ENCODE measurements at places on chromosomes 13 and 19. TPM values are rescaled to one million over a fixed set of nuclear protein-coding genes. Genes with fewer than 3 reads are reported as not detected.

- DNase-seq, result no peak
Observed at GRCh38 chr19:1177322-1178114, 3.5 kb upstream of the SBNO2 start.

Gene ZNF763
- 6.0 TPM for total RNA-seq

- no peak for DNase-seq
Observed at GRCh38 chr19:10001899-10002298, 8.4 kb downstream of the COL5A3 start.

GRCh38 chr13:52738719-52739467 is 727 bp downstream of the CNMD start:
- DNase-seq, result no peak

Gene GPR12
- 25.2 TPM for total RNA-seq

Gene ATP8B3
- total RNA-seq, result 0.27 TPM

Gene FCHO1
- 25.9 TPM for total RNA-seq

DNA sequence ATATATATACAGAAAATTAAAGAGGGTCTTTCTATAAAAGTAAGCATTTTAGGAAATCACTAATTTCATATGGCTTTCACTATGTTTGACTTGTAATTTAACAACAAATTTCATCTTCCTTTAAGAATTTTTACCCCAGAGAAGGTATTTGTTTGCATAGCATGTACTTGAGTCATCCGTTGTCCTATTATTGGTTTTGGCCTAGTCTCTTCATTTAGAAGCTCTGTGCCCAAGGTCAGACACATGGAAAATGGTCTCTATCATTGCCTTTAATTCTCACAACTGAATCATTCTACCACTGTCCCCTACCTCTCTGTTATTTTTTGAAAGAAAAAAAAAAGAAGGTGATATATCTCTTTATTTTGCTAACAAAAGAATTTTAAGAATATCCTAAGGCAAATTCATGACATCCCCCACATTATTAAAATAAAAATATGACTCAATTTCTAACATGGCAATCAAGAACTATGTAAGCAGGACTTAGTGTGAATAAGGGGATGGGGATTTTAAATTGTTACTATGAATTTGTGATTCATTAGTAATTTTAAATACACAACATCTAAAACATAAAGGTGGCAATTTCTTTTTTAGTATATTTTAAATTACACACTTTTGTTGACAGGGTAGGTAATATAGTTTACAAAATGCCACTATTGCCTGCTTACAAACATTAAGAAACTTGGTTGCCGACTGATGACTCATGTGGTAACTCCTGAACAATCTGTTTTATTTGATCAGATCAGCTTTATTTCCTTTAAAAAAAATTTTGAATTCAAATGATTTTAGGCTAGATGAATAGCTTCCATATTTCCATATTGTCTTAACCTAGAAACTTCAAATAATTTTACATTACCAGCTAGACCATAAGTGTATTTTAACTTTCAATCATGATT is 13.9 kb downstream of the SLITRK5 start:
- no peak for DNase-seq

GRCh38 chr19:4456843-4457653 is 546 bp downstream of the UBXN6 start:
- no peak for DNase-seq

Gene ZNF582
- 7.4 TPM for total RNA-seq

Gene IGSF23
- not detected for total RNA-seq

GRCh38 chr19:16459680-16460079 is 12.1 kb downstream of the EPS15L1 start:
- DNase-seq, result no peak

DNA sequence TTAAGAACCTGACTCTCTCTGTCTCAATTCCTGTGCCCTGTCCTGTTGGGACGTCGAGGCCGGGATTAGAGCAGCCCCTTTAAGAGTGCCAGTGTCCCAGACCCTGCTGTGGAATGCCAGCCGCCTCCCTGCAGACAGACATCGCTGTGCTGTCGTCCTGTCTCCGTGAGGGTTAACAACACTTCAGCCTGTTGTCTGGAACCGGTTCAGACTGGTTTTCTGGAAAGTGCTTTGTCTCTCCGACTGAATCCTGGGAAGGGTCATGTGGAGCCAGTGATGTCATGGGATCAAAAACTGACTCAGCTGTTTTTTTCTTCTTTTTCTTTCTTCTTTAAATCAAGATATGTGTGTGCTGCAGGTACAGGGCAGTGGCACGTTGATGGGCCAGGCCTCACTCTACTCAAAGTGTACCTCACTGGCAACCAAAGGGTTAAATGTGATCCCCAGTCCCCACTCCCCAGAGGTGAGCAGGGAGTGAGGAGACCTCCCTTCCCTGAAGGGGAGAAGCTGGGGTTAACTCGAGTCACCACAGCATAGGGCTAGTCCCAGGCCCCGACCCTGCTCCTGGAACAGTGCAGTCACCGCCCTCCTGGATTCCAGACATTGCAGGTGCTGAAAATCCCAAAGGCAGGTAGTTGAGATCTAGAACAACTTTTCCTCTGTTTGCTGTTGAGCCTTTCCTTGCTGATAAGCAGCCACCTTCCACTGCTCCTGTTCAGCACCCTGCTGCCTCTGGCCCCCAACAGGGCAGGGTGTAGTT is 50.8 kb downstream of the TSSK6 start:
- DNase-seq, result no peak

DNA sequence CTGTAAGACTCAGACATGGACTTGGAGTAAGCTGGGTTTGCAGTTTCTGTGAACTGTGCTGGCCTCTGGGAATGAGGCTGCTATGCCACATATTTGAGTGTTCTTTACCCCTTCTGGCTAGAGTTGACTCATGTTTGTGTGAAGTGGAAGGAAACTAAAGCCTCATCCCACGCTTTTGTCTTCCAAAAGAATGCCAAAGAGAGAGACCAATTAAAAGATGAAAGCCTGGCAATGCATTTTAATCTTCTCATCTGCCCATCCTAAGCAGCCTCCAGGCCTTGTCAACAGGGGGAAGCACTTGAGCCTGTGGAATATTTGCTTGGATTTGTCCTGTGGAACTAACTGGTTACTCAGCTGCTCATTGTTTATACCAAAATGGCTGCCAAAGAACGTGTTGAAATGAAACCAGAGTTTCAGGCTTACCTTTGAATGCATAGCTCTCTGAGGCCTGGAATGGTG is 49.1 kb downstream of the LMO7 start:
- no peak for DNase-seq

DNA sequence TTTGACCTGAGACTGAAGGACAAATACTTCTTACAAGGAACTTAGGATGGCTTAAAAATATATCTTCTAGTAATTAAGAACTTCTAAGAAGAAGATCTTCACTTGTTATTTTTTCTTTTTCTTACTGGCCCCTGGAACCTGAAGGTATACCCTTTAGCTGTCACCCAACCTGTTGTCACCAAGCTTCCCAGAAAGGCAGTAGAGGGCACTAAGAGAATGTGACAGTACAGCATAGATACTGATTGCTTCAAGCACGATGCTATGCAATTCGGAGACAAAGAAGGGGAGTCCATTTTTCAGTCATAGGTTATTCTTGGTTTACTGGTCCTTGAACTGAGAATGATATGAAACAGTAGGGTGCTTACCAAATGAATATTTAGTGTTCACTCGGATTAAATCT is 208.3 kb upstream of the PCDH9 start:
- no peak for DNase-seq

DNA sequence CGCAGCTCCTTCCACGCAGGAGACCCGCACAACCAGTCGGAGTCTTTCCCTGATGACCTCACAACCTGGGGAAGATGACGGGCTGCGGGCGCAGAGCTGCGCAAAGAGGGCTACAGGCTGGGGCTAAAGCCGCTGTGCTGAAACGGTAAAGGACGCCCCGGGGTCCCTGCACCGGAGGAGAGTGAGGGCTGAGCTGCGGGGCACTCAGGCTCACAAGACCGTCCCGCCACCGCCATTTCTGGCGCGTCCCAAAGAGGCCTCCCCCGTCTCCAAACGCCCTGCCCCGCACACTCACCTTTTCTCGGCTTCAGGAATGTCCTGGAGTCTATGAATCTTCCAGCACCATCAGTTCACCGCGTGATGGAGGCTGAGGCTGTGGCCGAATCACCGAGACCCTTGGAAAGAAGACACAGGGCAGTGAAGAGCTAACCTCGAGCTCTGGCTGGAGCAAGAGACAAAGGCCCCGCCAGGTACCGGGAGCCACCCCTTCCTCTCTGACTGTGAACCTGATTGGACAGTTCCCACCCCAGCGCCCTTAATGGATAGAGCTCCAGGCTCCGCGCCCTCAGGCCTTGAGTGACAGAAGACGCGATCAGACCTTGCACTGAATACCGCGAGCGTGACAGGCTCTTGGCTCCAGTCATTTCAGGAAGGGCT is 41.8 kb upstream of the ZNF429 start:
- DNase-seq, result peak; percentile 86

DNA sequence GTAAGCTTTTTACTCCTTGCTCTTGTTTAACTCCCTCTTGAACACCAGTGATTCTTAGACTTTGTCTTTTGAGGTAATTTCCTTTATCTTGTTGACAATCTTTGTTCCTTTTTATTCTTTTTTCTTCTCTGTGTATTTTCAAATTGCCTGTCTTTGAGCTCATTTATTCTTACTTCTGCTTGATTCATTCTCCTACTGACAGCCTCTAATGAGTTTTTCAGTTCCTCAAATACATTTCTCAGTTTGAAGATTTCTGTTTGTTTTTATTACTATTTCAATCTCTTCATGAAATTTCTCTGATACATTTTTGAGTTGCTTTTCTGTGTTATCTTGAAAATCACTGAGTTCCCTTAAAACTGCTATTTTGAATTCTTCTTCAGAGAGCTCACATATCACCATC is 154.1 kb downstream of the ATP8A2 start:
- DNase-seq, result no peak

Gene NTN5
- total RNA-seq, result not detected

GRCh38 chr19:27733551-27734266 is 1479.2 kb downstream of the UQCRFS1 start:
- DNase-seq, result no peak

- no peak for DNase-seq
Observed at GRCh38 chr19:34722353-34722752, 11.7 kb upstream of the ZNF181 start.

DNA sequence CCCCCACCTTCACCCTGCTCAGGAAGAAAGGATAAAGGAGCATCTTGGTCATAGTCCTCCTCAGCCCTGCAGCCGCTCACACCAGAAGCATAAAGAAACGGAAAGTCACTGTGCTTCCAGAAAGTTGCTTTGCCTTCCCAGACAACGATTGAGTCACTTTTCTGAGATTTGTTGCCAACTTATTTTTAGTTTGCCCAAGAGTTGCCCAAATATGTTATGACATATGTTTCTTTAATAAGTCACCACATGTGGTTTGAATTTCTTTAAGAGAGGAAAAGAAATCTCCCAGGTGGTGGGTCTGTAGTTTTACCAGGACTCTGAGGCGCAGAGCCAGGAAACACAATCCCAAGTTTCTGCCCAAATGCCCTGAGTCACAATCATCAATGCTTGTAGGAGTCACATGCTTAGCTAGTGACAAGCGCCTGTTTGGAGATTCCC is 63.4 kb upstream of the LRCH1 start:
- DNase-seq, result no peak

Gene S1PR5
- total RNA-seq, result 0.18 TPM

Gene ZNF99
- total RNA-seq, result 0.91 TPM

GRCh38 chr19:38700350-38700901 is 43.8 kb downstream of the CAPN12 start:
- DNase-seq, result no peak

DNA sequence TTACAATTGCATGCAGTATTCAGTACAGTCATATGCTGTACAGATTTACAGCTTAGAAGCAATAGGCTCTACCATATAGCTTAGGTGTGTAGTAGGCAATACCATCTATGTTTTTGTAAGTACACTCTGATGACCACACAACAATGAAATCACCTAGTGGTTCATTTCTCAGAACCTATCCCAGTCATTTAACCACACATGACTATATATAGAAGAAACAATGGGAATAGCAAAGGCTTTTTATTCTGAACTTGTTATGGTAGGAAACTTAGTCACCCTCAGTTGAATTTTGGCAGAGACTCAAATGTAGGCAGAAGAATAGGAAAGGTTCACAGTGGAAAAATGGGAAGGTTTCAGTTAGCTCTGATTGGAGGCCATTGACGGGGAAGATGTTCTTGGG is 1075.1 kb upstream of the MIR17HG start:
- DNase-seq, result no peak

GRCh38 chr13:32384702-32385101 is 43.2 kb downstream of the N4BP2L1 start:
- DNase-seq, result no peak

DNA sequence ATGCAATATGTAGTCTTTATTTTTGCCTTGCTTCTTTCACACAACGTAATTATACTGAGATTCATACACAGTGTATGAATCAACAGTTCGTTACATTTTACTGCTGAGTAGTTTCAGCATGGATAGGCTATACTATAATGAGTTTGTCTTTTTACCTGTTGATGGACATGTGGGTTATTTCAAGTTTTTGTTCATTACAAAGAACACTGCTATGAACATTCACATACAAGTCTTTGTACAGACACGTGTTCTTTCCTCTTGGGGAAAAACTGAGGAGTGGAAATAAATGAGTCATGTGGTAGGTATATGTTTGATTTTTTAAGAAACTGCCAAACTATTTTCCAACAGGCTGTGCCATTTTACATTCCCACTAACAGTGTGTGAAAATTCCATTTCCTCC is 35.1 kb downstream of the ENOX1 start:
- DNase-seq, result no peak

DNA sequence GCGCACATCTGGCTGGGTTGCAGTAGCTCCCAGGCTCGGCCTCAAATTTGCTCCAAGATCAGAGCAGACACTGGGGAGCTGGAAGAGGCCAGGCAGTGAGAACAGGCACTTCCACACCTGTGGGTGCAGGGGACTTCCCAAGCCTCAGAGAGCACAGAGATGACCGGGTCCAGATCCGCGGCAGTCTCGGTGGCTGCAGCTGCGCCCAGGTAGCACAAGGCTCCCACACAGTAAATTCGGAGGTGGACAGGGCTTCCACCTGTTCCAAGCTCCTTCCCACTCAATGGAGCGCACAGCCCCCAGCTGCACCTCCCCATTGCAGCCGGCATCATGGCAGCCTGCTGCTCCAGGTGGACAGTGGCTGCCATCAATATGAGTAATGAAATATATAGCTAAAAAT is 1417.4 kb upstream of the SLC10A2 start:
- no peak for DNase-seq
